Stimulated activated memory B cell treated with anti-CD40 and anti-IgM and Interleukin-4, amounts not matched to agents 10 μg/mL and 1 μg/mL and 100 μg/mL, for 72 hours (primary cell): ENCODE measurements at places on chromosomes 4 and X.

GRCh38 chr4:60259781-60260180, 940.3 kb upstream of the ADGRL3 start:
- no peak for ATAC-seq

GRCh38 chr4:5998333-5998936, 19.8 kb downstream of the C4orf50 start:
- no peak for ATAC-seq

DNA sequence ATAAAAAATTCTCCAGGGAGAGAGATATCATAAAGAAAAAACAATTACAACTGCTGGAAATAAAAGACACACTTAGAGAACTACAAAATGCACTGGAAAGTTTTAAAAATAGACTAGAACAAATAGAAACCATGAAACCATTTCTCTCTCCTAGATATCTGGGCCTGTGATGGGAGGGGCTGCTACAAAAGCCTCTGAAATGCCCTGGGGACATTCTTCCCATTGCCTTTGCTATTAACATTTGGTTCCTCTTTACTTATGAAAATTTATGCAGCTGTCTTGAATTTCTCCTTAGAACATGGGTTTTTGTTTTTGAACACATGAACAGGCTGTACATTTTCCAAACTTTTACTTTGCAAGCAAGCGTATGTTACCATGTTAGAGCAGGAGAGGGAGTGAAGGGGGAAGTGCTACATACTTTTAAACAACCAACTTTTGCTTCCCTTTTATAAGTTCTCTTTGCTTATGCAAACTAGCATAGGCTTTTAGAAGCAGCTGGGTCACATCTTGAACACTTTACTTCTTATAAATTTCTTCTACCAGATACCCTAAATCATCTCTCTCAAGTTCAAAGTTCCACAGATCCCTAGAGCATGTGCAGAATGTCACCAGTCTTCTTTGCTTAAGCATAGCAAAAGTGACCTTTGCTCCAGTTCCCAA, 47.9 kb upstream of the PACRGL start:
- no peak for ATAC-seq

DNA sequence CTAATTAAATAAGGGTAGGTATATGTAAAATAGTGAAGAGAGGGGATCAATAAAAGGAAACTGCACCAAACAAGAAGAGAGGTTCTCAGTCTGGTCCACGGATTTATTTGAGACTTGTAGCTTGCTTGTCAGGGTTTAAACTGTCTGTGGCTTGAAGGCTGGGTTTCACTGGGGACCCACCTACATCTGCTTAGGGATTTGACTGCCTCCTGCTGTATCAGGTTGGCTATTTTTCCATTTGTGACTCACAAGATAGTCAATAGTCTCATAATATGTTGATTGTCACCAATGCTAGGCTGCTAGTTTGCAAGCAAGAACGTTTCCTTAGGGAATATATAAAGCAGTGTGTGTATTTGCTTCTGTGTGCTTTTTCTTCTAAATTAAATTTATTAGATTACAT, 1950.7 kb upstream of the IGFBP7 start:
- no peak for ATAC-seq
